ENCODE measurements at places on chromosomes 11 and 22. TPM values are rescaled to one million over a fixed set of nuclear protein-coding genes. Genes with fewer than 3 reads are reported as not detected.

Gene OR8G1
- not detected for total RNA-seq

Gene PGA3
- total RNA-seq = 11.3 TPM

Gene SULT4A1
- total RNA-seq = 2.9 TPM

DNA sequence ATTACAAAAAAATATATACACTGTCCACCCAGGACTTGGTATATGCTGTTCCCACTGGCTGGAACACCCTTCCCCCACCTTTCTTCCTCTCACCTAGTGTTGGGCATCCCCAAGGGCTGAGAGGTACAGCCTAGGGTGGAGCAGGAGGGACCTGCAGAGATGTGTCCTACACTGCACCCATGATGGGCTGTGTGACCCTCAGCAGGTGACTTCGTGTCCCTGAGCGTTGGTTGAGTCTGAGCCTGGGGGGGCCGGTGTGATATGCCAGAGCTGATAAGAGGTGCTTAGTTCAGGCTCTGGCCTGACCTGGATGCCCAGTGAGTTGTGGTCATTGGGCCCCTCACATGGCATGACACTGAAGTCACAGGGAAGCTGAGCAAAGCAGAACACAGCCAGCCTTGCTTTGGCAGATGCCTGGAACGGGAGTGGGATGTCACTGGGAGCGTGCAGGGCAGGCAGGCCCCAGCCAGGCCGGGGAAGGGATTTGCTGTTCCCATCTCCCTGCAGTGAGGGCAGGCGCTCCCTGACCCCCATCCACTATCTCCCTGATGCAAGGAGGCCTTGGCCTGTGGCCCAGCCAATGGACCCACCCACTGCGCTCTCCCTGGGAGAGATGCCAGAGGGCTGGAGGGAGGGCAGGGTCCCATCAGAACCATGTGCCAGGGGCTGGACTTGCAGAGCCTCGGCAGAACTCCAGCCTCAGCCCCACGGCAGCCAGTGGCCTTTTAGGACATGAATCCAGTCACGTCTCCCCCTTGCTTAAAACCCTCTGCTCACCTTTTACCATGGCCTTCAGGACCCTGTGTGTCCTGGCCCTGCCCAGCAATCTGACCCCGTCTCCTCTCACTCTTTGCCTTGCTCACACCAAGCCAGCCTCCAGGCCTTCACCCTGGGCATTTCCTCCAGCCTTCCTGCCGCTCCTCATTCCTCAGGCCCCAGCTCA, 138.9 kb downstream of the MN1 start:
- H3K27me3 ChIP-seq = no peaks in the 10 kb centered on the region
- no peak overlapping the region for H3K27ac ChIP-seq
- H3K4me1 ChIP-seq = no peaks in the 10 kb centered on the region
- no peak overlapping the region for H3K4me3 ChIP-seq
- H3K36me3 ChIP-seq = no peaks in the 10 kb centered on the region

DNA sequence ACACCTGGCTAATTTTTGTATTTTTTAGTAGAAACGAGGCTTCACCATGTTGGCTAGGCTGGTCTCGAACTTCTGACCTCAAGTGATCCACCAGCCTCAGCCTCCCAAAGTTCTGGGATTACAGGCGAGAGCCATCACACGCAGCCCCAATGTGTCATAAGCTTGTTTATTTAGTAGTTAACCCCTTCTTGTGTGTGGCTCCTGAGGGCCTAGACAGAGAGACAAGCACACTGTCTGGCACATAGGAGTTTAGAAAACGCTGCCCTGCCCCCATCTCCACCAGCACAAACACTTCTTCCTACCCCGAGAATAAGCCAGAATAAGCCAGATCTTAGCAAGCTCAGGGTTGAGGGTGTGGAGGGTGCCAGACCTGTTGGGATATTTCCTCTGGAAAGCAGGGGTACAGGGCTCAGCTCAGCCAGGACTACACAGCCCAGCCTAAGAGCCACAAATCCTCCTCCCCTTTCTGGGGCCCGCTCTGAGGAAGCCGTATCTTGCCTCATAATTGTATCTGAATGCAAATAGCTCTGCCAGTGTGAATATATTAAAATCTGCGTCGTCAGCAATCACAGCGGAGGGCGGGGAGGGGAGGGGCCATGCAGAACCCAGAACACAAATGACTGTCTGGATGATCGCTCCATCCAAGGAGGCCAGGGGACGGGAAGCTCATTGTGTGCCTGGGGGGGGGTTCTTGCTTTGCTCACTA, 247.3 kb downstream of the MN1 start:
- no peak overlapping the region for H3K4me3 ChIP-seq
- H3K4me1 ChIP-seq = no peaks in the 10 kb centered on the region
- DNase-seq = no peak
- no peaks in the 10 kb centered on the region for H3K27me3 ChIP-seq
- H3K27ac ChIP-seq = no peak overlapping the region

GRCh38 chr11:107018219-107018901, at the start of gene GUCY1A2:
GUCY1A2 (minus strand) TSS chr11:107018476; CDS start chr11:107018055, 421 bp downstream.
- no peaks in the 10 kb centered on the region for H3K36me3 ChIP-seq
- no peak within 1 kb of the TSS for H3K27ac ChIP-seq
- DNase-seq = no peak
- H3K27me3 ChIP-seq = no peaks in the 10 kb centered on the region
- H3K4me1 ChIP-seq = no peaks in the 10 kb centered on the region

- H3K4me1 ChIP-seq = no peaks in the 10 kb centered on the region
- H3K36me3 ChIP-seq = no peaks in the 10 kb centered on the region
- no peak for DNase-seq
- no peak overlapping the region for H3K27ac ChIP-seq
- H3K4me3 ChIP-seq = no peak overlapping the region
These were observed 402.3 kb downstream of the TBC1D22A start for GRCh38 chr22:47164514-47165337.

DNA sequence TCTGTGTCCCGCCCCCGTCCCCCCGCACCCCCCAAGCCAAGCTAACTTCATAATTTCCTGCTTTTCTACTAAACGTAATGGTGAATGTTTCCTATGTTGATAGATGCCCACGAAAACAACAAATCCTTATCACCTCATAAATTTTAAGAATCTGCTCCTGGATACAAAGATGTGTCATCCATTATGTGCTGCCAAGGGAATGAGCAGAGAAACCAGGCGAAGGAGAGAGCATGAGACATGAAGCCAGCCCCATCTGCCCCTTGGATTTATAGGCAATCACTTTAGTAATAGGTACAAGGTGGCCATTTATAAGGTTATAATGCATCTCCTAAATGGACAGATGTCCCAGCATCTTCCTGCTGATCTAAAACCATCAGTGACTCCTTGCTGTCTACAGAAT, 30.3 kb downstream of the LAYN start:
- no peaks in the 10 kb centered on the region for H3K4me1 ChIP-seq
- no peaks in the 10 kb centered on the region for H3K27me3 ChIP-seq
- H3K27ac ChIP-seq = no peak overlapping the region
- DNase-seq = no peak
- no peaks in the 10 kb centered on the region for H3K36me3 ChIP-seq

DNA sequence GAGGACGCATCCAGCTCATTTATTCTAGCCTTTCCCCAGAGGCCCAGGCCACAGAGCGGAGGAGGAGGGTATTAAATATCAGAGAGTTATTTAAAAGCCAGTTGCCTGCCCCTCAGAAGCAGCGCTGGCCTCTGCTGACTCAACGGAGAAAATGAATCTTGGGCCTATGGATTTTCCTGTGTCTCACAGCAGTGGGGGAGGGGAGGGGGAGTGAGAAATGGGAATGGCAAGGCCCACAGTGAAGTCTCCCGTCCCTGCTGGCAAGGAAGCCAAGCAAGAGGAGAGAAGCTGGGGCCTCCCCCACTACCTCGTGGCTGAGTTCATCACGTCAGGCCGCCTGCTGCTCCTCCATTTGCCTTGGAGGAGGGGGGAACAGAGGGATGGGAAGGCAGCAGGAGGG, 4.5 kb upstream of the TPBGL start:
- no peaks in the 10 kb centered on the region for H3K4me1 ChIP-seq
- no peak overlapping the region for H3K4me3 ChIP-seq
- no peak for DNase-seq

- H3K4me1 ChIP-seq = no peaks in the 10 kb centered on the region
- no peaks in the 10 kb centered on the region for H3K27me3 ChIP-seq
- no peak overlapping the region for H3K4me3 ChIP-seq
- no peak for DNase-seq
These were observed 6.2 kb downstream of the ANO1 start for GRCh38 chr11:70084046-70084984.

- H3K36me3 ChIP-seq = no peaks in the 10 kb centered on the region
- no peak overlapping the region for H3K27ac ChIP-seq
- no peak for DNase-seq
- H3K4me1 ChIP-seq = no peaks in the 10 kb centered on the region
- no peaks in the 10 kb centered on the region for H3K27me3 ChIP-seq
These were observed 28.7 kb downstream of the MPPED1 start for GRCh38 chr22:43440556-43440955.

DNA sequence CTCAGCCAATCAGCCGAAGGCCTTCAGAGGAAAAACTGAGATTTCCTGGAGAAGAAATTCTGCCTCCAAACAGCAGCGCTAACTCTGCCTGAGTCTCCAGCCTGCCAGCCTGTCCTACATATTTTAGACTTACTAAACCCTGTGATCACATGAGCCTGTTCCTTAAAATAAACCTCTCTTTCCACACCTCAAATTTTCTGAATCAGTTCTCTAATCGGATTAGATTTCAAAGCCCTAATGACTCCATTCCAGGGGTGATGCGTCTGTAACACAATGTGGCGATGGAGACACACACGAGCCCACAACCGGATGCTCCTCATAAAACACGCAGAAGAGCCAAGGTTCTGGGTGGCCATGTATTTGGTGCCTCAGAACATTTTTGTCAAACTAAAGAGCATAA, 1371.2 kb downstream of the BRD1 start:
- no peak for DNase-seq
- no peaks in the 10 kb centered on the region for H3K4me1 ChIP-seq
- H3K27ac ChIP-seq = no peak overlapping the region
- no peak overlapping the region for H3K4me3 ChIP-seq
- H3K27me3 ChIP-seq = peaks cover 39% of the 10 kb centered on the region
- no peaks in the 10 kb centered on the region for H3K36me3 ChIP-seq

DNA sequence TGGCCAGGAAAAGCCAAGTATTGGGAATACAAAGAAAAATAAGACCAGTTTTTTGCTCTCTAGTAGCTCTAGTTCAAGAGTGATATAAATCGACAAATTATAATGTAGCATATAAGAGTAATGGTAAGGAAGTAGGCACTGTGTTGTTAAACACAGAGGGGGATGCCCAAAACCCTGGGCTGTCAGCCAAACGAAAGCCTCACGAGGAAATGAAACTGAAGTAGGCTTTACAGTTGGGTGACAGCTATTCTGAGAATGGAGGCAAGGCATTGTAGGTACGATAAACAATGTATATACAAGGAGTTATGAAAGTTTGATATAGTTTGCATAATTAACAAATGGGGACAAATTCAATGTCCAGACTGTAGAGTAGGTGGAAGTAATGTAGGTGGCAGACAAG, 176.4 kb downstream of the FAM181B start:
- no peaks in the 10 kb centered on the region for H3K4me1 ChIP-seq
- H3K36me3 ChIP-seq = no peaks in the 10 kb centered on the region
- no peaks in the 10 kb centered on the region for H3K27me3 ChIP-seq
- H3K4me3 ChIP-seq = no peak overlapping the region

All from breast epithelium (tissue), 4 donors.